ENCODE measurements at places on chromosomes 7 and 10. TPM values are rescaled to one million over a fixed set of nuclear protein-coding genes. Genes with fewer than 3 reads are reported as not detected.
A peak's percentile ranks its signal among the peaks of the same experiment; 100 is the strongest.

DNA sequence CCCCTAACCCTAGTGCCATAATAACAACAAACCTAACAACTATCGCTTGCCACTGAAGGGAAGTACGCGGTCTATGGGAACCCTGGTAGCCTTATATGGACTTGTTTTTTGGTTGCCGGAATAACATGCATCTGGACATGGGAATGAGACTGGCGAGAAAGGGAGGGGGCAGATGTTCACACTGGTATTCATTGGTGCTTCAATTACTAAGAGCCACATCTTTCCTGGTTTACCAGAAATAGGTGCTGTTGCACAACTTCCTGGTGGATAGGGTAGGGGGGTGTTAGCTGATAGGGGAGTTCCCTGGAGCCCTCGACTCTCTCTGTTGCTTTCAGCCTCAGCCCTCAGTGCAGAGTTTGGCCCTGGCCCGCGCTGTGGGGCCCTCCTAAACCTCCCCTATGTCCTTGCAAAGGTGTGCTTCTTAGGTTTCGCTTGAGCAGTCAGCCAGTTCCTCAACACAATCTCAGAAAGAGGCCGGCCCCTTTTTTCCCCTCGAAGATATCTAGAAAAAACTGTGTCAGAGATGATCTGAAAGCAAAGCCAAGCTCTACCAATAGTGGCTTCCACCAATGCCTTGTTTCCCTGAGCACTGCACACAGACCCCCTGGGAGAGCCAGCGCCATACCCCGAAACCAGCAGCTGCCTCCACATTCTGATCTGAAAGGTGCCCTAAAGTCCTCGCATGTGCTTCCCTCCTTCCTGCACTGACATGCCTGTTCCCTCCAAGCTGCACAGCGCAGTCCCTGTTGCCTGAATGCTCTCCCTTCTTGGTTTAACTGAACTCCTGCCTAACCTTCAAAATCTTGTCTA is 13.5 kb downstream of the TBXAS1 start:
- no peak for DNase-seq

- DNase-seq, result no peak
These were observed 48.4 kb upstream of the PLXDC2 start for GRCh38 chr10:19767876-19768275.

Gene TAS2R3
- total RNA-seq, result 8.3 TPM

Gene STMP1
- 28.5 TPM for total RNA-seq

DNA sequence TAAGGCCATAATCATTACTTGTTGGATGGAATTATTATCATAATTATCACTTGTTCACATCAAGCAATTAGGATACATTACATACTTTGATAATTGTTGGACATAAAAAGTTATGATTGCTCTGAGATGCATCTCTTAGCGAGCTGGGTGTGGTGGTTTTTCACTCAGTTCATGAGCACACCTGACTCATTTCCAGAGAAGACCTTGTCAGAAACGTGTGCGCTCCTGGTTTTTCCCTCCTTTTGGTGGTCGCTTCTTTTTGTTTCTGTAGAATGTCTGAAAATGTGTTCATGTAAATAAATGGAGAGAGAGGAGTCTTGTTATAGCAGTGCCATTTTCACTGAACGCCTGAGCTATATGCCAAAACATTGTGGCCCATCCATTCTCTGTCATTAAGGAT is 141.3 kb downstream of the PAXIP1 start:
- DNase-seq, result no peak

DNA sequence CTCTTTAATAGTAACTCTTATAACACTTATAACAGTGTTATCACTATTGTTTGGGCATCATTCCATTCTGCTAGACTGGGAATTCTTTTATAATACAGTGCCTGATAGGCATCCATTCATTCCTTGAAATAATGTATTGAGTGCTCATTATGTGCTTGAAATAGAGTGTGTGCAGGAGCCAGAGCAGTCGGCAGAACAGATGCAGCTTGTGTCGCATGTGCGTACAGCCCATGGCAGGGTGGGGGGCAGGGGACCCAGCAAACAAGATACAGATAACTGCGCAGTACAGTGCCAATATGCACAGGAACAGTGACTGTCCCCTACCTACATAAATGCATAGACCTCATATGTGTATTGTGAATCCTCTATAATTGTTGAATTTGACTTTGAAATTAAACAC is 99.3 kb downstream of the KAT6B start:
- DNase-seq, result no peak

Gene MAGI2
- total RNA-seq, result 23.2 TPM

GRCh38 chr10:29703271-29703670 is 68.5 kb upstream of the SVIL start:
- no peak for DNase-seq

Gene INA
- not detected for total RNA-seq

Gene NRF1
- total RNA-seq, result 18.2 TPM

DNA sequence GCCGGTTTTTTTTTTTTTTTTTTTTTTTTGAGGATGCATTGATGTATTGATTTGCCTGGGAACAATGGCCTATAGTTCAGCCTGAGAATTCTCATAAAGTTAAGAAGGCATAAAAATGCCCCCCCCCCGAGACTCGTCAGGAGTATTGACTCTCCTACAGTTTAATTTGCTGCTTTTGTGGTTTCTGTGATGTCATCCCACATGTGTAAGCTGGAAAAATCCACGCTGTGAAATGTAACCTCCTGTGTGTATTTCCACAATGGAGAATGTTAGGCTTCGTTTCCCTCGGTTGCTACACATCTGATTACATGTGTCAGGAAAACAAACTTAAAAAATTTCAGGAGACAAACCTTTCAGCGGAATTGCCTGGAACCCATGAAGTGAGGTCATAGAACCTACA is 117.9 kb downstream of the FANK1 start:
- no peak for DNase-seq

GRCh38 chr10:78973901-78974616 is 94.7 kb upstream of the ZMIZ1 start:
- DNase-seq, result no peak

GRCh38 chr7:42720012-42720411 is 191.9 kb downstream of the C7orf25 start:
- DNase-seq, result no peak

DNA sequence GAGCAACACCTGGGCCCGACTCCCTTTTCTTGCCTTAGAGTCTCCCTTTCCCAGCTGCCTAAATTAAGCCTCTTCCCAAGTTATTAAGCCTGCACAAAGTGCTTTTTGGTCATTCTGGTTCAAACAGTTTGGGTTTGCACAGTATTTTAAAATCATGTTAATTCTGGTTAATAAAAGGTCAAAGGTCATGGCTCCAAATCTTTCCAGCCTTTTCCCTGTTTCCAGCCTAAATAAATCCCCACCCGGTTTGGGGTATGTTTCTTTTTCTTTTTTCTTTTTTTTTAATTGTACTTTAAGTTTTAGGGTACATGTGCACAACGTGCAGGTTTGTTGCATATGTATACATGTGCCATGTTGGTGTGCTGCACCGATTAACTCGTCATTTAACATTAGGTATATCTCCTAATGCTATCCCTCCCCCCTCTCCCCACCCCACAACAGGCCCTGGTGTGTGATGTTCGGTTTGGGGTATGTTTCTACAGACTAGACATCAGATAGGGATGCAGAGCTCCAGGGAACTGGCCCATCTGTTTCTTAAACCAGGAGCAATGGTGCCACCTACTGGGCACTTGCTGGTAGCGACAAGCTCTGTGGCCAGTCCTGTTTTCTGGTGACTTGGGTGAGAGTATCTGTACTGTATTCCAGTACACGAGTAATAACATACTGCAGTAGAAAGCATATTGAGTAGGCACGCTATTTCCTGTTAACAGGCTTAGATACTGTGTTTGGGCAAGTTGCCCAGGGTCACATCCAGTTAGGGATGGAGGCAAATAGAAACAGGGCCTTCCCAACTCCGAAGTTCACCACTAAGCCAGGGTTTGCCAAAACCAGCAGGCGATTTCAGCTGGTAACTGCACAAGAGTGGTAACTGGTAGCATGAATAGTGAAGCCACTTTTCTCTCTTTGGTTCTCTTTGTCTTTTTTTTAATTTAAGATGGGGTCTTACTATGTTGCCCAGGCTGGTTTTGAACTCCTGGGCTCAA is 60.6 kb upstream of the TRIM8 start:
- DNase-seq, result peak; percentile 89

GRCh38 chr7:132103718-132104117 is 472.6 kb downstream of the PLXNA4 start:
- no peak for DNase-seq

GRCh38 chr7:8436965-8437364 is 3.6 kb downstream of the NXPH1 start:
- DNase-seq, result no peak

- no peak for DNase-seq
These were observed 11.1 kb downstream of the ING3 start for GRCh38 chr7:120961638-120962173.

GRCh38 chr10:132229096-132229495 is 42.3 kb downstream of the DPYSL4 start:
- DNase-seq, result no peak

Gene TMEM213
- not detected for total RNA-seq

Gene EIF4EBP2
- 41.8 TPM for total RNA-seq

Measured in uterus (tissue), 4 donors.